ENCODE measurements at places on chromosomes 5 and 9.

DNA sequence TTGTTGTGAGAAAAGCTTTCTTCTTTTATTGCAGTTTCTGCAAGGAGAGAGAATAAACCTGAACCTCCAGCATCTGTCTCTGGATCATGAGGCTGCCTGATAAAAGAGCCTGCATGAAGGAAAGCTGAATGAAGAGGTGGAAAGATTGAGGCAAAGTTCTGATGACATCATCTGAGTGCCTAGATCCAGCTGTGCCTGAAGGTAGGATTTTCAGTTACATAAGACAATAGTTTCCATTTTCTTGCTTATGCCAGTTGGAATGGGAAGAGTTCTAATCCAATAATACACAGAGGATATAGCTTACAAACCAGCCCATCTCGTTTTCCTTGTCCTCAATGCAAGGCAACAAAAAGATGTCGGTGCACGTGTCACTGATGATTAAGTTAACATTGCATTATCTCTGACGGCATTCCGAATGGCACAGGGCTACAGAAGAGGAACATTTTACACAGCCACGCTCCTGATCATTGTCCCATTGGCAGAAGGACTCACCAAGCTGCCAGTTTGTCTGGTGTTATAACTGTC is 105.5 kb upstream of the ERCC6L2 start:
- no peak for DNase-seq

DNA sequence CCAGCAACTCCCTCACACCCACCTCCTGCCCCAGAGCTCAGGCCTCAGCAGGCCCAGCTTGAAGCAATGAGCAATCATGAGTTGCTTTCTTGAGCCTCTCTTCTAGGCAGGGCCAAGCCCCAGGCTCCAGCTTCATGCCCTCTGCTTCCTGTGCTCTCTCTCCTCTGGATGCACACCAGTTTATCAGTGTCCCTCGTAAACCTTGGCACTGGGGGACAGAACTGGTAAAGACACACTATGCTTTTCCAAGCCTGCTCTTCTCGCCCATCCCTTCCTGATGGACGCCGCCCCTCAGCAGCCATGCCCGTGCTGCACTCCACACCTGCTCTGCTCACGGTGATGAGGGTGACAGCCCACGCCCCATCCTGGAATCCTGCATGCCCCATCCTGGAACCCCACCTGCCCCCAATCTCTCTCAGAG is 49.4 kb upstream of the ORM1 start:
- no peak for DNase-seq

- no peak for DNase-seq
Measured at GRCh38 chr5:74685979-74686631, 1.1 kb downstream of the HEXB start.

DNA sequence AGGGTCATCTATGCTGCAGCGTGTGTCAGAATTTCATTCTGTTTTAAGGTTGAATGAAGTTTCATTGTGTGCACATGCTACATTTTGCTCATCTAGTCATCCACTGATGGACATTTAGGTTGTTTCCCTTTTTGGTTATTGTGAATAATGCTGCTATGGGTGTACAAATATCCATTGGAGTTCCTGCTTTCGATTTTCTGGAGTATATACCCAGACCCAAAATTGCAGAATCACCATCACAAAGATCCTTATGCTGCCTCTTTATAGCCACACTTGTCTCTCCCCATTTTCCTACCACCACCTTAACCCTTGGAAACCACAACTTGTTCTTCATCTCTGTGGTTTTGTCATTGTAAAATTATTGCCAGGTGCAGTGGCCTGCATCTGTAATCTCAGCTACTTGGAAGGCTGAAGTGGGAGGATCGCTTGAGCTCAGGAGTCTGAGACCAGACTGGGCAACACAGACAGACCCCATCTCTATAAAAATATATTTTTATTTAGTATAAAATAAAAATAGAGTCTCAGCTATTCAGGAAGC is 166.2 kb downstream of the HSD17B3 start:
- no peak for DNase-seq

DNA sequence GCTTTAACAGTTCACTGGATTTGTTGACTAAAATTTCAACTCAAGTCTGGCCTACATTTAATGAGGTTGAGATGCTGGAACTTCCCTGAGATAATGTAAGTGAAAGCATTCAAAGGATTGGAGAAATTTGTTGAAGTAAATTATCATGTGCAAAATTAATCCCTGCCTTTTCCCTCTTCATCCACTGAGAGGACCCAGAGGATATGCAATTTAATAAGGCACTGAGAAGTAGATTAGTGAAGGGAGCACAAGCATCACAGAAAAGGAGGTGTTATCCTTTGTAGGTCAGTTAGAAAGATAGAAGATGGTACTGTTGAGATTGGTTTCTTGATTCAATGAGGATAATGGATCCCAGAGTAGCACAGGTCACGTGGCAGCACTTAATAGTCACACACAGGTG is 42.6 kb upstream of the ANKRD31 start:
- no peak for DNase-seq

- no peak for DNase-seq
Measured at GRCh38 chr9:89608641-89609335, 4.0 kb downstream of the GADD45G start.

GRCh38 chr5:143318270-143318669 is 85.2 kb downstream of the NR3C1 start:
- no peak for DNase-seq

GRCh38 chr5:116754556-116754955 is 179.9 kb upstream of the SEMA6A start:
- no peak for DNase-seq

GRCh38 chr9:129944506-129945116 is 98.4 kb downstream of the FNBP1 start:
- DNase-seq = no peak

DNA sequence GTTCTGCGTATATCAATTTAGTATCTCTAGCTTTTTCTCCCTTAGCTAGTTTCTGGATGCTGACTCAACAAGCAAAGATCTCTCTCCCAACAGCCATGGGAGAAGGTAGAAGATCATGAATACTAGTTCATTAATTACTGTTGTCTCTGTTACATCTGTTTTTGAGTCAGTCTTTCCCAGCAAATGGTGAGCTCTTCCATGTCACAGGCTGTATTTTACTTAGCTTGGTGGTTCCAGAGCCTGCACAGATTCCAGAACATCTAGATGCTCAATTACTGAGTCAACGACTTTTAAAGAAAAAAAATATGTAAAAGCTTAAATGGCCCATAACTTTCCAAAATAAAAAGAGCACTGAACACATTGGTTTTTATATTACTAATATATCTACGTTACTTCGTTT is 307.2 kb downstream of the NSG2 start:
- no peak for DNase-seq

GRCh38 chr5:31346896-31347551 is 153.5 kb downstream of the CDH6 start:
- DNase-seq = no peak

GRCh38 chr5:5276430-5276829 is 136.3 kb downstream of the ADAMTS16 start:
- DNase-seq = no peak

DNA sequence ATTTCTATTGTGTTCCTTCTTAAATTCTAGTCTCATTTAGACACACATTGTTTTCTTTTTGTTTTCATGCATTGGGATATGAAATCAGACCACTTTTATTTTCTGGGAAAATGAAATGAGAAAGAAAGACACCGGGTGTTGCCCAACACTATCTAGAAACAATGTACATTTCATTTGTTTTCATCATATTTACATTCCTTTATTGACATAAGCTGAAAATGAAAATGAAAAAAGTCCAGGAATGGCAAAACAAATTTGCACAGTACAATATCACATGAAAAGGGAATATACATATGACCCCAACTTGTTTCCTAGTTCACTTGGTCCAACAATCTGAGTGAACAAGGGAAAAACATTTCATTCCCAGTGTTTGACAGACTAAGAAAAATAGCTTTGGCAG is 20.7 kb downstream of the IFNE start:
- no peak for DNase-seq

- DNase-seq = no peak
Measured at GRCh38 chr5:111655169-111655924, 101.6 kb downstream of the NREP start.

DNA sequence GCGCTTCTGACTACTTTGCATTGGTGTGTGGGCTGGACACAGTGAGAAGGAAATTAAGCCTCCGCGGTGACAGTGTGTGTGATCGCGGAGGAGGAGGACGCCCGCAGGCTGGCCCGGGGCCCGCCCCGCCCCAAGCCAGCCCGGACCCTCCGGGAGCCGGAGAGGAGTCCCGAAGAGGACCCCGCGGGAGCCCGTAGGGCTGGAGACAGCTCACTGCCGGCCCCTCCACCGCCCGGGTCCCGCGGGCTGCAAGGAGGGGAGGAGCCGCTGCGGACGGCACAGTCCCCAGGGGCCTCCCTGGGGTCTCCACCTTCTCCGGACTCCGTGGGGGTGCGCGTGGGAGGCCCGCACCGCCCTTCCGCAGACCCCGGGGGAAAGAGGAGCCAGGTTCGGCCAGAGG is 146.4 kb upstream of the ERCC6L2 start:
- DNase-seq = no peak

GRCh38 chr5:169736653-169737052 is 99.6 kb downstream of the DOCK2 start:
- DNase-seq = no peak

DNA sequence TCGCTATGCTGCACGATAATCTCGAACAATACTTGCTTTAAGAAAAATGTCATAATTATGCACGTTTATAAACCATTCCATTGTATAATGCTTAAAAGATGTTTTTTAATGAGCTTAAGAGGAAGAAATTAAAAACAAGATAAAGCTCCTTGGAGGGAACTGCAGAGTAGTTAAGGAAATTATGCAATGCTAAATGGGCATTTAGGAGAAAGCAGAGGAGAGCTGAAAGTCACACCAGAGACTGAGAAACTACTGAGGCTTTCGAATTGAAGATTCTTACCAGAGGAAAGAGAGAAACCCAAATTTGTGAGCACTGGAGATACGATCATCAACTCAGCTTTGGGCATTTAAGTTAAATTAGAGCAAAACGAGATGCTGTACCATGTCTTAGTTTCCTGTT is 119.4 kb downstream of the CDH10 start:
- no peak for DNase-seq

GRCh38 chr9:111038331-111039230 is at the start of gene LPAR1:
Gene LPAR1 (minus strand): TSS chr9:111038470. CDS start chr9:110972117, 66,353 bp downstream.
- DNase-seq = no peak

GRCh38 chr5:139392324-139392677 is 2.6 kb upstream of the MZB1 start:
- DNase-seq = no peak

DNA sequence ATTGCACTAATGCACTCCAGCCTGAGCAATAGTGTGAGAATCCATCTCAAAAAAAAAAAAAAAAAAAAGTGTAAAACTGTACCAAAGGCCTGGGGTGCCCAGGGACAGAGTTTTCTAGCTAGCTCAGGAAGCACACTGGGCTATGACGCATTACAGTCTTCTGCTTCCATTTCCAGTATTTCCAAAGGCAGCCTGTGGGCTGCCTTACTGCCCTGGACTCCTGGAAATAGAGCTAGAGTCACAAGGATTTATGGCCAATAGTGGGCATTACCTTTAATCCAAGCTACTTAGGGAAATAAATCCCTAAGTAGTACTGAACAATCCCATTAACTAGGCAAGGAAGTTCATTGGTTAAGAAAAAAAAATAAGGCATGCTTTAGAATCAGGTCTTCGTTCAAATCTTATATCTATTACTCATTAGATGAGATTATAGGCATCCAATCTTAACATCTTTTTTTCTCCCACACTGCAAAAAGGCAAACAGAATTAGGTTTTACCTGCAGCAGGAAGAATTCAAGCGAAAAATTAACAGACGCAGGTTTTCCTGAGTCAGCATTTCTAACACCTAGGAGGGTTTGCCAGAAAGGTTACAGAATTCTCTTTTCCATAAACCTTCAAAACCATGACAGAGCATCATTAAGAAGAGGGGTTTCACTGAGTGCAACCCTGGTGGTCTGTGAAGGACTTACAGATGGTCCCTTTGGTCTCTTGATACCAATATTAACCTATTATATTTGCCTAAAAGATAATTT is 85.6 kb upstream of the CCDC112 start:
- no peak for DNase-seq

DNA sequence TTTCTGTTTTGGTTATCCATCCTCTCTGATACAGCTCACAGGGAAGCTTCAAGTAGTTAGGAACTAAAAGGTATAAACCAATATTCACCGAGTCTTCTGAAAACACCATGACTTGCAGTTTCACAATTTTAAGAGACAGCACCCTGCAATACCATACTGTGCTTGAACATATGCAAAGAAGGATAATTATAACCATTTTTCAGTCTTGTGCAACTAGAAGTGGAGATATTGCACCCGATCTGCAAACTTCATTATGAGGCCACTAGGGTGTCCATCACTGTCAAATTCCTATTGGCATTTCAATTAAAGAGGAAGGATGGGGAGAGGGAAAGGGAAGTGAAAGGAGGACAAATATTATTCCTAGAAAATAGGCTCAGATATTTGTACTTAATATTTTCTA is 32.4 kb upstream of the CEP120 start:
- no peak for DNase-seq

DNA sequence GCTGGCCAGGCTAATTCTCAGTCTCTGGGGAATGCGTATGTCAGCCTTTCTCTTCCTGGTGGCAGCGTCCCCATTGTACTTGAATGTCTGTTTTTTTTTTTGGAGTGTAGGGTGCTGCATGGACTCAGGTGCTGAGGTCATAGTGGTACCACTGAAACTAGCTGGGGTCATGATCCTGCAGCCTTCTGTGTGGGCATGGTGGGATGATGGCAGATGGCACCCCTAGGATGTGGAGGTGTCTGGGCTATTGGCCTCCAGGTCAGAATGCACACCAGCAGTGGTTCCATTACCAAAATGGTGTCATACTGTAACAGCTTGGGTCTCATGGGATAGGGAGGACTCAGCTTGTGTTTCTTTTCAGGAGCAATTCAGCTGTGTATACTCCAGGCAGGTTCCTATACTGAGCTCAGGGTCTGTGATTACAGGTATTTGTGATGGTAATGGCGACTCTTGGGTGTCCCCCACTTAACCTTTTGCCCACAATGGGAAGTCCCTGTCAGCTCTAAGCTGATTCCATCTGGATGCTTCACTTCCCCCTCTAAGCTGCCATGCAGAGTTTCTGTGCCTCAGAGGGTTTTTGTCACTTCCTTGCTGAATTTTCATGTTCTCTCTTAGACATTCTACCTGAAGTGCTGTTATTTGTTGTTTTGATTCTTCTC is 17.9 kb downstream of the HSD17B4 start:
- no peak for DNase-seq

DNA sequence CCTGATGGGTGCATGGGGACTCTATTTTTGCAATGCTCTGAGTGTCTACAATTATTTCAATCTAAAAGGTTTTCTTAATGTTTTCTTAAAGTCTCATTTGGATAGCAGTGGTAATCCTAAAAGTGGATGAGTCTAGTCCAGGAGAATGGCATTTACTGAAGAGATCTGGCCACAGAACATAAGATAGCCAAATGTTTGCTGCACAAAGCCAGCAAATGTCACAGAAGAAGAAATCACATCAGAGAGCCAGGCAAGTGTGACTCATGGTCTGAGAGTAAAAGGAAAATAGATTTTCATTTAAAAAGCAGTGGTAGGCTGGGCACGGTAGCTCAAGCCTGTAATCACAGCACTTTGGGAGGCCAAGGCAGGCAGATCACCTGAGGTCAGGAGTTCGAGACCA is 352.7 kb upstream of the GRAMD2B start:
- no peak for DNase-seq
